ENCODE measurements at places on chromosomes 11 and 22. TPM values are rescaled to one million over a fixed set of nuclear protein-coding genes. Genes with fewer than 3 reads are reported as not detected.

DNA sequence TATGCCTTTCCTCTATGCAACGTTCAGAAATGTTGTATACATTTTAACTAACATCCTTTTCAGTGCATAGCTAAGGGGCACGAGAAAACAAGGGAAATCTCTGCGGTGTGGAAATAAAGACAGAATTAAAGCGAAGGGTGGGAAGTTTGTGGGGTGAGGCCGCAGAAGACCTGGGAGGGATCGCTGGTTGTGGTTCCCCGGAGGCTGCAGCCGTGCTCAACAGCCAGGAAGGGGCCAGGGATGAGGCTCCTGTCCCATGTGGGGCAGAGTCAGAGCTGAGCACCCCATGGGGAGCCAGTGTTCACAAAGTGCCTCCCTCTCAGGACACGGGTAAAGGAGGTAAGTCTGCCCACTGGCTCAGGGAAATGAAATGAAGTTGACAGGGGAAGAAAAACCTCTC is 67.5 kb downstream of the MYEOV start:
- H3K27ac ChIP-seq, result no peak overlapping the region
- H3K27me3 ChIP-seq, result no peaks in the 10 kb centered on the region
- no peak for DNase-seq
- H3K4me1 ChIP-seq, result no peaks in the 10 kb centered on the region
- H3K36me3 ChIP-seq, result no peaks in the 10 kb centered on the region

DNA sequence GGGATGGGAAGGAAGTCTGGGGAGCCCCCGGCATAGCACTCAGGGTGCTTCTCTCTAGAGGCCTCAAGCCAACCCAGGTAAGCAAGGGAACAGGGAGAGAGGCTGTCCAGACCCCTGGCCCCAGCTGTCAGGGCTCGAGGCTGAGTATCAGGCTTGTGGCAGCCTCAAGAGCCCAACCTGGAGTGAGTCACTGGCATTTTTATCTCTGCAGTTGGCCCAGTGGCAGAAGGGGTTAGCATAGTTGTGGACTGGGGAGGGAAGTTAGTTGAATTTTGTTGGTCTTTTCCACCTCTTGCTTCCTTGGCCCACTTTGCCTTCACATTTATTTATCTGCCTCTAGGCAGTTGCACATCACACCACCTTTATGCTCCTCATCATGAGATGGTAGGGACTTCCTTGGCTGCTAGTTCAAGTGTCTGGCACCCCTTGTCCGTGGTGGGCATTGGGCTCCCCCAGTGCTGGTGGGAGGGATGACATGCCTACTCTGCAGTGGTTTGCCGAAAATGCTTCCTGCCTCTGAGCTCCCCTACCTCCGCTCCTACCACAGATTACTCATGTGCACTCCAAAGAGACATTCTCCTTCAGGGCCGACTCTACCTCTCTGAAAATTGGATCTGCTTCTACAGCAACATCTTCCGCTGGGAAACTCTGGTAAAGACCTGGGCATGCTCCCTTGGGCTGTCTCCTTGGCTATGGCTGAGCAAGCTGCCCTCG is 60.1 kb downstream of the SCN3B start:
- H3K27ac ChIP-seq, result no peak overlapping the region
- no peaks in the 10 kb centered on the region for H3K4me1 ChIP-seq
- H3K4me3 ChIP-seq, result no peak overlapping the region
- H3K27me3 ChIP-seq, result no peaks in the 10 kb centered on the region

Gene MMP13
- total RNA-seq, result not detected

Gene PAMR1
- not detected for total RNA-seq

DNA sequence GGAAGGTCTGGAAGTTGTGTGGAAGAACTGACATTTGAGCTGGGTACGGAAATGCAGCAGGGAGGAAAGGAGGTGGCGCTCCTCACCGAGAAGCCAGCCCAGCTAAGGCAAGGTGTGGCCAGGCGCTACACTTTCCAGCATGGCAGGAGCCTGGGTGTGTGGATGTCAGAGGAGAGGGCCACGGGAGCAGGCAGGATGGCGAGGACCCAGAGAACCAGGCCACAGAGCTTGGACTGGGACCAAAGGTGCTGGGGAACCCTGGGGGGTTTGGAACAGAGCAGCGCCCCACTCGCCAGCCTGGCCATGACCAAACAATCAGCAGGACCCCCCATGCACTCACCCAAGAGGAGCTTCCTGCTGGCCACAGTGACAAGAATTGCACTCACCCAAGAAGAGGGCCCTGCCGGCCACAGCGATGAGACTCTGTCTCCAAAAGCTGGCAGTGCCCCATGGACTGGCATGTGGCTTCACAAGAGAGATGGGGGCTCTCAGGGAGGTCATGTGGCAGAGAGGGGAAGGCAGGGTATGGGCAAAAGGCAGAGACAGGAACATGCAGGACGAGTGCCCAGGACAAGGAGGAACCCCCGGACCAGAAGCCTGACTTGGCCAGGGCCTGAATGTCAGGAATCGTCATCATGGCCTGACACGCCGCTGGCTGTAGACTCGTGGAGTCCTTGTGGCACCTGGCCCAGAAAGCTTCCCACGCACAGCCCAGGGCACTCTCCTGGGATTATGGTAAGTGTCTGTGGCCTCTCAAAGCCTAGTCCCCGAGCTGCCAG is 45.4 kb downstream of the IGF2 start:
- H3K4me3 ChIP-seq, result no peak overlapping the region

GRCh38 chr22:45210991-45211390 is 29.7 kb downstream of the KIAA0930 start:
- no peaks in the 10 kb centered on the region for H3K4me1 ChIP-seq
- H3K27me3 ChIP-seq, result no peaks in the 10 kb centered on the region
- H3K4me3 ChIP-seq, result no peak overlapping the region
- H3K36me3 ChIP-seq, result peaks cover 25% of the 10 kb centered on the region
- H3K27ac ChIP-seq, result no peak overlapping the region

DNA sequence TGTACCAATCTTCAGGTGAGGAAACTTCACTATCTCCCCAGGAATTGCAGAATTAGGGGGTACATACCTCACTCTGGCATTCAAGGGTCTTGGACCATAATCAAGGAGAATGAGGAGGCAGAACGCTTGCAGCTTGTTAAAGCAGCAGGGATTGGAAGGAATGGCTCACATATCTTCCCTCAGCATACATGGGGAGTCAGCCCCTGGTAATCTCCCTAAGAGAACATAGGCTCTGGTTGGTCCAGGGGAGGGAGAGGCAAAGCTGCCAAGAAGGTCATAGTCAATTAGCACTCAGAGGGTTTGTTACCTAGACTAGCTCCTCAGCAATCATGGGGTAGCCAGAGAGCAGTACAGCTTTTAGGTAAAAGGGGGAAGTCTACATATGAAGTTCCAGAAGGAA is 256.8 kb downstream of the INSC start:
- no peaks in the 10 kb centered on the region for H3K4me1 ChIP-seq
- no peaks in the 10 kb centered on the region for H3K36me3 ChIP-seq
- no peak overlapping the region for H3K27ac ChIP-seq
- H3K4me3 ChIP-seq, result no peak overlapping the region
- no peaks in the 10 kb centered on the region for H3K27me3 ChIP-seq

Gene SPON1
- 3.9 TPM for total RNA-seq

Gene ANAPC15
- 44.1 TPM for total RNA-seq

All from naive thymus-derived CD4-positive, alpha-beta T cell (primary cell).